Activated CD4-positive, alpha-beta T cell treated with anti-CD3 and anti-CD28 coated beads, Interleukin-2, amount 50 U/mL, for 16 hours (primary cell): ENCODE measurements at places on chromosomes 1 and 21.

DNA sequence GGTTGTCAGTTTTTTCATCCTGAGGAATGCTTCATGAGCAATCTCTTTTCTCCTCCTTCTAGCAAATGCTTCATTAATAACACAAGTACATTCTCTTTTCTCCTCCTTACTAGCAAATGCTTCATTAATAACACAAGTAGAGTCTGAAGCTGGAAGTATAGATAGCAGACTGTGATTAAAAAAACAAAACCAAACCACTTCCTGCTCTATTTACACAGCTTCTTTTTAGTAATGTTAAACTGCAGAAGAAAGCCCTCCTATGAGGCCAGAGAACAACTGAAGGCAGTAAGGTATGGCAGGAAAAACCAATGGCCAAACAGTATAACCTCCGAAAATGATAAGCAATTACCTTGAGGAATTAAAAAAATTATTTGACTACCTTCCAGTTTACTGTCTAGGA, 90.1 kb downstream of the ZSWIM5 start:
- DNase-seq, result no peak

GRCh38 chr1:116984406-116985160, 17.0 kb upstream of the CD101 start:
- DNase-seq, result no peak

GRCh38 chr1:35886577-35887431, 3.8 kb downstream of the AGO1 start:
- no peak for DNase-seq

- no peak for DNase-seq
Observed at GRCh38 chr1:53458634-53459033, 565 bp upstream of the DMRTB1 start.

- DNase-seq, result no peak
Observed at GRCh38 chr1:101142244-101142643, 94.6 kb upstream of the S1PR1 start.

DNA sequence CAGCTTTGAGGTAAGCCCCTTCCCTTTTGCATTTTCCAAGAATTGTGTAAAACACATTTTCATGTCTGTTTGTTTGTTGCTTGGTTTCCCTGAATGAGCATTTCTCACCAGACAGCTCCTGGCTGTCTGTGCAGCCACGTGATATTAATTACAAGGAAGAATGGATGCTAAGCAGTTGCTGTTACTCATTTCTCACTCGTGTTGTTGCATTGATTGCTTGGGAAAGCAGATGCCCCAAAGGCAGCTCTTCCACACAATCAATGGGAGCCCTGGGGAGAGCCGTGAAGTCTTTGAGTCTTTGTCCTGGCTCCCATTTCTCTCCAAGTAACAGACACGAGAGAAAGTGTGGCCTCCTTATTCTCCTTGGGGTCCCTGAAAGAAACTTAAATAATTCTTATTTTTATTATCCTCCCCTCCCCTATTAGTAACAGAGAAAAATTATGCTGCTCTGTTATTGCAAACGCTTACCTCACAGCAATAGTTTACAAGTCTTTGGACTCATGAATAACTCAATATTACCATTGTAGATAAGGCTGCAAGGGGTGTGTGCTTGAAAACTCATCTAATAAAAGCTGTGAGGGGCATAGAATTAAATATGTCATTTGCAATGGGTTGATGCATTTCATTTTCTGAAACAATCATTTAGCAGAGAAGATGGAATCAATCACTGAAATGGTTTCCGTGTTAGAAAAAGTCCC, 127.7 kb upstream of the CAMK1G start:
- no peak for DNase-seq

GRCh38 chr1:76256289-76257223, 182.0 kb downstream of the ST6GALNAC3 start:
- DNase-seq, result peak; percentile 20

GRCh38 chr1:112961072-112961471, 5.1 kb upstream of the SLC16A1 start:
- no peak for DNase-seq

- no peak for DNase-seq
Observed at GRCh38 chr1:247357781-247358211, 26.1 kb upstream of the ZNF496 start.

- no peak for DNase-seq
Observed at GRCh38 chr1:24094554-24094953, 17.4 kb downstream of the MYOM3 start.

- no peak for DNase-seq
Observed at GRCh38 chr1:35571263-35571662, 1.9 kb upstream of the TFAP2E start.

DNA sequence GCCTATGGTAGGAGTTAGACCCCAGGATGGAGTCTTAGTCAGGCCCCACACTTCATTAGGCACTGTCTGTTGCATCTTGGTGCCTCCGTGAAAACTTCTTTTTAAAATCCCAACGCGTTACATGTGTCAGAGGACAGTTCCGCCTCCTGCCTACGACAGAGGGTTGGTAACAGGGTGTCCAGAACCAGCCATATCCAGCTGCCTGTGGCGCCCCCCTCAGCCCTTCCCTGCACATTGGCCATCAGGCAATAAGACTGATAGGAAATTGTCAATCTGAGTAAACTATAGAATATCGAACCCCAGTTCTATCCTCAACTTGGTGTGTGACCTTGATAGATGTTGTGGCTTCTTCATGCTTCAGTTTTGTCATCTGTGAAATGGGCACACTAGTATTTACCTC, 108.6 kb upstream of the CSF3R start:
- DNase-seq, result no peak

- no peak for DNase-seq
Observed at GRCh38 chr1:8018492-8019228, 7.4 kb downstream of the ERRFI1 start.

DNA sequence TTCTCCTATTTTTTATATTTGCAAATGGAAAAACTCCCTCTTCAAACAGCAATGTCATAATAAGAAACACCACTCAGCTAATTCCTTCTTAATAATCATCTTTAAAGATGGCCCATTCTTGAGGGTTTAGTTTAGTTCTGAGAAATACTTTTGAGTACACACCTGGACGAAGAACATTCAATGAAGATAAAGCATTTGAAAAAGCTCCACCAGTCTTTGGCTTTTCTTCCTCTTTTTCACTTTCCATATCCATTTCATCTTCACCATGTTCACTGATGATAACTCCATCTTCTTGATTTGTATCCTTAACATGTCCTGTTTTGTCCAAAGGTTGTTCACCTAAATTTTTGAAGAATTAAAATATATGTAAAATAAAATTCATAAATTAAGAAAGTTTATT, 7.4 kb downstream of the PAXBP1 start:
- no peak for DNase-seq

DNA sequence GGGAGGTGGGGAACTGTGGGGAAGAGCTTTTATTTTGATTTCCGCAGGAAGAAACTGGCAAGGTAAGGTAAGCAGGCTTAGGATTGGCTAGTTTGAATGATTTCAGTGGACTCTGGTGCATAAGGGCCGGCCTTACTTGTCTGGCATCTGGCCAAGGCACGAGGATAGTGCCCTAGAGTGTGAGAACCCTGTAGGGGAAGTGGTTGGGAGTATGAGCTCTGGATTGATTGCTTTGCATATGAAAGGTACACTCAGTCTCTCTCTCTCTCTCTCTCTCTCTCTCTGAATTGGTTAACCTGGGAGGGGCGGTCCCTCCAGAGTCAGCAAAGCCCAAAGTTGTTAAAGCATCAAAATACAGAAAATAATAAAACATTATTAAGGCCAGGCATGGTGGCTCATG, 463.0 kb downstream of the SIPA1L2 start:
- no peak for DNase-seq

DNA sequence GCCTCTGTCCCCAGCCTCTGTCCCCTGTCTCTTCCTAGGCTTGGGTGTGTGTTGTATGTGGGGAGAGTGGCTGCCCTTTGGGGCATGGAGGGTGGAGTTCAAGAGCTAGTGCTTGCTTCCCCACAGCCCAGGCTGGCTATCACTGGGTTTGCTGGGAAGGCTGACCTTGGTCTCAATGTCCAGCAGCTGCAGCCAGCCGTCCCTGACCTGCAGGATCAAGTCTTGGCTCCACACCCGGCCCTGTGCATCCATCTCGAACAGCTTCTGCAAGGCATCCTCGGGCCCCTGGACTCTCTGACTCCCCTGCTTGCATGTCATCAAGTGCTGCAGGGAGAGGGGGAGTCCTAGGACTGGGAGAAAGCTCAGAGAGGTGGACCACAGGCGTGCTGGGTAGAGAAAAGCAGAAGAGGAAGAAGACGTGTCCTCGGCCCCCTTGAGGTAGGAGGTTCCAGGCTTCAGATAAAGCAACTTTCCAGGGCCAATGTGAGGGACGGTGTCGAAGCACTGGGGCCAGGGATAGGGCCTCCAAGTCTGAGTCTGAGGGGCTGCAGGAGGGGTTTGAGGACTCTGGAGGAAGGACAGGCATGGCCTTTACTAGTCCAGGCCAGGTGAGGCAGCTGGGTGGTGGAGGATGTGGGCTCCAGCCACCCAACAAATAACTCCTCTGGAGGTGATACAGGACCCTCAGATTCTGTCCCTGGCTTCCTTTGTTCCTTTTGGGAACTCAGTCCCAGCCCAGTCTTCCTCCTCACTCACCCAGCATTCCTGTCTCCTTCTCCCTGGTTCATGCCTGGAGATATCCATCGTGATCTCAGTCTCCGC, 4.0 kb downstream of the EPS8L3 start:
- DNase-seq, result no peak

DNA sequence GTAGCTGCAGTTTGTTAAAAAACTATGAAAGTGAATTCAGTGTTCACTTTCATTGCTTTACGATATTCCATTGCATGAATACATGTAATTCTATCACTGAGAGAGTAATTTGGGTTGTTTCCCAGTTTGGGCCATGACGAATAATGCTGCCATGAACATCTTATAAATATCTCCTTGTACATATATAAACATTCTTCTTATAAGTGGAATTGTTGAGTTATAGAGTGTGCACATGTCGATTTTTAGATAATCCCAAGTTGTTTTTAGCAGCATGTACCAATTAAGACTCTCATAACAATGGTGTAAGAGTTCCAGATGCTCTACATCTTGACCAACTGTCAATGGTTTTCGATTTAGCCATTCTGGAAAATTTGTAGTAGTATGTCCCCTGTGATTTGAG, 40.9 kb downstream of the ALG6 start:
- DNase-seq, result no peak

- no peak for DNase-seq
Observed at GRCh38 chr1:158037008-158037865, 43.8 kb downstream of the KIRREL1 start.

GRCh38 chr1:215877452-215877951, 310.4 kb downstream of the KCTD3 start:
- DNase-seq, result no peak

- no peak for DNase-seq
Observed at GRCh38 chr1:202172015-202172355, 11.6 kb upstream of the PTPN7 start.

- no peak for DNase-seq
Observed at GRCh38 chr1:76029331-76029730, 45.2 kb upstream of the ST6GALNAC3 start.

DNA sequence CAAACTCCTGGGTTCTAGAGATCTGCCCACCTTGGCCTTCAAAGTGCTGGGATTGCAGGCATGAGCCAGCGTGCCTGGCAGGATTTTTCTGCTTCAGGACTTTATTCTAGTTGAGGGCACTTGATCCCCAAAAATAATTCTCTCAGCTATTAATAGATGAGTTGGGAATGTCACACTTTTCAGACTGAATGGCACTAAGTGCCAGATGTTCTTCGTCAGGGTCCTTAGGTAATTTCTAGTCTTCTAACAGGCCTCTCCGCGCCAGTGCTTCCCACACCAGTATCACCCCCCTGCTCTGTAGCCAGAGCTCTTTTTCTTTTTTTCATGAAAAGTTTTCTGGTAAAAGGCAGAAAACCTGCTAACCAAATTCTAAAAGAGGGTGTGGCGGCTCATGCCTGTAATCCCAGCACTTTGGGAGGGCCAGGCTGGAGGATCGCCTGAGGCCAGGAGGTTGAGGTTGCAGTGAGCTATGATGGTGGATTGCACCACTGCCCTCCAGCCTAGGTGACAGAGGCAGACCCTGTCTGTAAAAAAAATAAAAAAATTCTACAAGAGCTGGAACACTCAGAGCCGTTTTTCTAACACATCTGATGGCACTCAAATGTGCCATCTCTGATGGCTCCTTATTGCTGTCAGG, 6.1 kb upstream of the SARS1 start:
- DNase-seq, result no peak

DNA sequence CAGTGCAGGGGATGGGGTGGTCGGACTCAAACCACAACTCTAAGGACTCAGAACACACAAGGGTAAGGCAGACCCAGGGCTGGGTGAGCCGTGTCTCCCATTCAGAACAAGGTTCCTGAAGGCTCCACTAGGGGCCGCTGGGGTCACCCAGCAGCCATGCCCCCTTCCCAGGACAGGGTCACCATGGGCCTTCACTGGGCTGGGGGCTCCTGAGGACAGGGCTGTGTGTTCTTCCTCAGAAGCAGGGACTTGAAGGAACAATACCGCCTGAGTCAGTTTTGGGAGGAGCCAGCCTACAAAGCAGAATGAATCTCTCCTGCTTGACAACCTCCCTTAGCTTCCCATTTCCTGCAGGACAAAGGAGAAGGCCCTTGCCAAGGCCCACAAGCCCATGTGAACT, 15.4 kb downstream of the RIMS3 start:
- DNase-seq, result no peak

DNA sequence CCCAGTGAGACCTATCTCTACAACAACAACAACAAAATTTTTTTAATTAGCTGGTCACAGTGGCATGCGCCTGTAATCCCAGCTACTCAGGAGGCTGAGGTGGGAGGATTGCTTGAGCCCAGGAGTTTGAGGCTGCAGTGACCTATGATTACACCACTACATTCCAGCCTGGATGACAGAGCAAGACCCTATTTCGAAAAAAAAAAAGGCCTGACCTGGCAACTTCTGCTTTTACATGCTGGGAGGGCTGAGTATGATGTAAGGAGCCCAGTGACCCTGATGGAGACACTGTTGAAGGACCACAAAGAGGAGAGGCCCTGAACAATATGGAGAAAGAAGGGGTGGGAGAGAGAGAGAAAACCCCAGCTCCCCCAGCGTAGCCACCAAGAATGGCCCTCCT, 9.2 kb upstream of the VPS26C start:
- no peak for DNase-seq

GRCh38 chr1:54052431-54052933, 522 bp downstream of the TMEM59 start:
- DNase-seq, result peak; percentile 48

DNA sequence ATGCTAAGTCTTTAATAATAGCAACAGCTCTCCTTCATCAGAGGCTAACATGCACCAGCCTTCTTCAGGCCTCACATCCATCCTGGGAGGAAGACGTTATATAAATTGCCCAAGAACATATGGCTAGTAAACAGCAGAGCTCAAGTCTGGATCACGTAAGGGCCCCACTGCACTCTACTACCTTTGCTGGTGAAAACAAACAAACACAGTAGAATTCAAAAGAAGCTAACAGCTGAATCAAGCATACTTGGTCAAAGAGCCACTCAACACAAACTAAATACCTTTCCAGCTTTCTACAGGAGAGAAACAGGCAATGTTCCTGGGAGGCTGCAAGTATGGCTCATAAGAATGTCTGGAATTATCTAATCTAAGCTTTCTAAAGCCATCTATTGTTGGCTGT, 66.0 kb downstream of the WLS start:
- no peak for DNase-seq

GRCh38 chr1:93578433-93578830, 103.2 kb downstream of the BCAR3 start:
- no peak for DNase-seq

- no peak for DNase-seq
Observed at GRCh38 chr1:71522721-71523120, 441.9 kb upstream of the ZRANB2 start.
